ENCODE measurements at places on chromosomes 12 and 14.

DNA sequence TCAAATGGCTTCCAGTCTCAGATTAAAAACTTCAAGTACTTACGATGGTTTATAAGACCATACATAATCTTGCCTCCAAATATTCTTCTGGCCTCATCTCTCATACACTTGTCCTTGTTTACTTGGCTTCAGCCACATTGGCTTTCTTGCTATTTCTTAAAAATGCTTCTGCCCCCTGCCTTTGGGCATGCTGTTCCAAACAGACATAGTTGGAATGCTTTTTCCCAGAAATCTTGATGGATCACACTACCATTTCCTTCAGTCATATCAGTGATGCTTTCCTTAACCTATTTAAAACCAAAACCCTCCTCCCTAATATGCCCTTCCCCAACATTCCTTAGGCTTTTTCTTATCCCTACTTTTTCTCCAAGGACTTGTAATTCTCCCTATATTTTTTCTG is 74.4 kb upstream of the PAWR start:
- no peak for DNase-seq

- no peak for DNase-seq
Measured at GRCh38 chr12:49797449-49797776, 30.8 kb downstream of the NCKAP5L start.

DNA sequence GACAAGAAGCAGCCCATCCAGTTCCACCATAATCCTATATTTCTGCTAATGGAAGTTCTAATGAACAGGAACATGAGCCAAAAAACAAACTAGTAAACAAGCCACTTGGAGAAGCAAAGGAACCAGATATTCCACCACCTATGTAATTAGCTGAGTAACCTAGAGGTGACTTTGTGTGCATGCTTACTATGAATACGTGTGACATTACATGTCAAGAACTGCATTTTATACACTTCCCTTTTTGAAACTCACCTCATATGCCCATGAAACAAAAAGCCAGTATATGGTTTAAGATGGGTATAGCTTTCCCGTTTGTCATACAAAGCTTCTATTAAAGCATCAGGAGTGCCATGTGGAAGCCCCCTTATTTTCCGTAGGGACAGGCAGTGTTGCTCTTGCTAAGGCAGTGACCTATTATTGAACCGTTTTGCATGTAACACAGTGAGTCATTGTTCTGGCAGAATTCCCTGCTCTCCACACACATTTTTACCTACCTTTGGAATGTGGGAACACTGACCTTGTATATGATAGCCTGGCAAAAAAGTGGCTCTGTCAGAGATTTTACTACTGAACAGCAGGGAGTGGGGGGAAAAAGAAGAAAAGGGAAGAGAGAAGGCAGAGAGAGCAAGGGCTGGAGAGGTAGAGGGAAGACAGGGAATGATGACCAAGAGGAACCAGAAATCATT is 34.8 kb upstream of the FRMD6 start:
- peak; percentile 15 for DNase-seq

GRCh38 chr12:2332236-2332635 is 279.4 kb downstream of the CACNA1C start:
- no peak for DNase-seq

GRCh38 chr12:75571204-75571603 is 59.8 kb upstream of the KRR1 start:
- no peak for DNase-seq

DNA sequence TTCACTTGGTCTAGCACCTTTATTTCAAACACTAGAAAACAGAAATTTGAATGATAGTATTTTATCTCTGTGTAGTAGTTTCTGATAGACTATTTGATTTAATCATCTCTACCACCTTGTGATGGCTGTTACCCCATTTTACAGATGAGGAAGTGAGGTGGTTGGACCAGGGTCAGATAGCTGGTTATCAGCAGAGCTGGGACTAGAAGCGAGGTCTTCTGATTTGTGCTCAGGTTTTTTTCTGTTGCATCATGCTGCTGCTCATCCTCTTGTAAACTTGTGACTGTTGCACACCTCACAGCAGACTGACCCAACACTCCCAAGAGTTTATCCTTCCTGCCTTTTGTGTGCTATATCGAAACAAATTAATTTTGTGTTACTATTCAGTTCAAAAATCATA is 10.1 kb upstream of the MANSC4 start:
- no peak for DNase-seq

DNA sequence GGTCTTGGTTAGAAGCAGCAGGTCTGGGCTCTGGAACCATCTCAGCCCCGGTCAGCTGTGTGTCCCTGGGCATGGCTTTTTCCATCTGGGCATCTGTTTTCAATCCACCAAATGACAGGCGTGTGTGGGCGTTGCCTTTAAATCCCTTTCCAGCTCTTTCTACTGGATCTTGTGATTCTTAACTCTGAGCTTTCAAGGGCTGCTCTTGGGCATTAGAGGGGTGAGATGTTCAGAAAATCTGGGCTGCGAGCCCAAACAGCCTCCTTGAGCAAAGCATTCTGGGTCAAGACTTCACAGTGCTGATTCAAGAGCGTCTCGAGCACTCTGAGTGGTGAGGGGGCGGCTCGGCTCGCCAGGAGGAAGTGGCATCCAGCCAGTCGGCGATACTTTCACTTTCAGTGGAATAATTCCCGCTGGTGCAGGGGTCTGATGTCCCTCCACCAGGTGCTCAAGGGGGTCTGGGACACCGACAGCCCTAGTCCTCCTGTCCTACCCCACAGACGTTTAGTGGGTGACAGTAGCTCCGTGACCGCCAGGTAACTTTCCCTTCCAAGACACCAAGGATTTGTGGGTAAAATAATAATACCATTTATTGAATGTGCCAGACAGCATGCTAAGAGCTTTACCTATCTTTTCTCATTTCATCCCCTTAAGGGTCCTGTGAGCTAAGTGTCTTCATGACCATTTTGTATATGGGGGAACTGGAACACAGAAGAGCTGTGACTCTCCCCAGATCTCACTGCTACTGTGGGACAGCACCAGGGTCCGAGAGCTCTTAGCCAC is 114.0 kb downstream of the PLXNC1 start:
- peak; percentile 30 for DNase-seq

DNA sequence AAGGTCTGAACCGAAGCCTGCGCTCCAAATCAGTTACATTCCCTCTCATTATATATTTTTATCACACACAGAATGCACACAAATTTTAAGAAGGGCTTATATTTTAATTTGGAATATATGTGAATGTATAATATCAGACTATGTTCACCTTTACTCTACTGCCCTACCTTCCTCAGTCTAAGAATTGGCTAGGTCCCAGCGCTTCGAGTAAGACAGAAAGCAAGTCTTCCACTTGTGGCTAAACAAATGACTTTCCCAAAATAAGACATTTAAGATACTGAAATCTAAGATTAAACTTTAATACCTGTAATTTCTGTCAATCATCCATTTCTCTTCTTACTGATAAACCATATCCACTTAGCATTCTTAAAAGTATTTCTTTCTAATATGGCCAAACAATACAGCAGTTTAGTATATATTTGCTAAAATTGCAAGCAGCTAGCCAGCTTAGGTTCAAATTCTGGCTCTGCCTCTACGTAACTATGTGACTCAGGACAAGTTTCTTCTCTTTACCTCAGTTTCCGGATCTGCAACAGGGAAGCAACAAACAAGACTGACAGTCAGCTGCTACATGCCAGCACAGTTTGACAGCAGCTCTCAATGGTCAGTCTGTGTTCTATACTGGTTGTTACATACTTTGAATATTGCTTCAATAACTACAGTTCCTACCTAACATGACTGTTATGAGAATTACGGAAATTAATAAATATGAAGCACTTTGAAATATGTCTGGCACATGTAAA is 2.0 kb downstream of the INTS13 start:
- no peak for DNase-seq

- DNase-seq = no peak
Measured at GRCh38 chr12:10088955-10089900, 9.6 kb downstream of the CLEC1A start.

DNA sequence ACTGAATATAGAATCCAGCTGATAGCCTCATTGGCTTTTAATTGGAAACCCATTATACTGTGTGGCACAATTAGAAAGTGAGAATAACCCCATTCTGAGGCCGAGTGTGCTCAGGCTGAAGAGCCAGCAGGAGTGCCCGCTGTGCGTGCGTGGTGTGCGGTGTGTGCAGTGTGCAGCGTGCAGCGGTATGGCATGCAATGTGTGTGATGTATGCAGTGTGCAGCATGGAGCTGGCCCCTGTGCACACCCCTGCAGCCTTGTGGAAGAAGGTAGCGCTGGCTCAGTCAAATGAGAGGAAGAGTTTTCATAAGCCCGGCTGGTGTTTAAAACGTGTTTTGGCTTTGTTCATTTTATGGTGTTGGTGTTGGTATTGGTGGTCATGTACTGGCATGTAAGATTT is 22.9 kb downstream of the CKB start:
- DNase-seq = no peak

DNA sequence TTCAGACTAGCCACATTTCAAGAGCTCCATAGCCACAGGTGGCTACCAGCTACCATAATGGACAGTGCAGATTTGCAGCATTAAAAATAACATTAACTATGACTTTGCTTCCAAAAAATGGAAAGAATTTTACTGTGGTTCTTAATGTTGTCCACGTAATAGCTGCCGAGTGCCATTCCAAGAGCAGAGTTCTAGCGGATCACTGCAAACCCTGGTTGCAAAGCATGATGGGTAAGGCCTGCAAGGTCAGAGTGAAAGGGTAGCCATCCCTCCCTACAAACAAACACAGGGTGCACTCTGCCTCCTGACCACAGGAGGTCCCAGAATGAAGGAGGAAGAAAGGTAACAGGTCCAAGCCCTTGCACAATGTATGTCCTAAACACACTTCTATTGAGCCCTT is 157.6 kb downstream of the DPF3 start:
- DNase-seq = no peak

GRCh38 chr12:28023156-28023887 is 50.8 kb upstream of the PTHLH start:
- no peak for DNase-seq

GRCh38 chr14:91796617-91797347 is 64.9 kb upstream of the CATSPERB start:
- no peak for DNase-seq

Measured in A549 (cell line).